Lung (tissue), 17 donors: ENCODE measurements at places on chromosomes 6 and 20.

GRCh38 chr6:116528780-116529179 lies 16.7 kb downstream of the TRAPPC3L start:
- DNase-seq: no peak

DNA sequence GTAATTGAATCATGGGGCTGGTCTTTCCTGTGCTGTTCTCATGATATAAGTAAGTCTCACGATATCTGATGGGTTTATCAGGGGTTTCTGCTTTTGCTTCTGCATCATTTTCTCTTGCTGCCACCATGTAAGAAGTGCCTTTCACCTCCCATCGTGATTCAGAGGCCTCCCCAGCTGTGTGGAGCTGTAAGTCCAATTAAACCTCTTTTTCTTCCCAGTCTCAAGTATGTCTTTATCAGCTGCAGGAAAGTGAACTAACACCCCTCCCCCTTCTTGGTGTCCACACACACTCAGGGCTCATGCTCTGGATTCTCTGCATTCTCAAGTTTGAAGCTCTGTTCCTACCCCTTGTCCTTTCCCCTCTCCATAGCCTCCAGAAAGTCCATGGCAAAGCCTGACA lies 107.1 kb downstream of the THBS2 start:
- no peak for DNase-seq

DNA sequence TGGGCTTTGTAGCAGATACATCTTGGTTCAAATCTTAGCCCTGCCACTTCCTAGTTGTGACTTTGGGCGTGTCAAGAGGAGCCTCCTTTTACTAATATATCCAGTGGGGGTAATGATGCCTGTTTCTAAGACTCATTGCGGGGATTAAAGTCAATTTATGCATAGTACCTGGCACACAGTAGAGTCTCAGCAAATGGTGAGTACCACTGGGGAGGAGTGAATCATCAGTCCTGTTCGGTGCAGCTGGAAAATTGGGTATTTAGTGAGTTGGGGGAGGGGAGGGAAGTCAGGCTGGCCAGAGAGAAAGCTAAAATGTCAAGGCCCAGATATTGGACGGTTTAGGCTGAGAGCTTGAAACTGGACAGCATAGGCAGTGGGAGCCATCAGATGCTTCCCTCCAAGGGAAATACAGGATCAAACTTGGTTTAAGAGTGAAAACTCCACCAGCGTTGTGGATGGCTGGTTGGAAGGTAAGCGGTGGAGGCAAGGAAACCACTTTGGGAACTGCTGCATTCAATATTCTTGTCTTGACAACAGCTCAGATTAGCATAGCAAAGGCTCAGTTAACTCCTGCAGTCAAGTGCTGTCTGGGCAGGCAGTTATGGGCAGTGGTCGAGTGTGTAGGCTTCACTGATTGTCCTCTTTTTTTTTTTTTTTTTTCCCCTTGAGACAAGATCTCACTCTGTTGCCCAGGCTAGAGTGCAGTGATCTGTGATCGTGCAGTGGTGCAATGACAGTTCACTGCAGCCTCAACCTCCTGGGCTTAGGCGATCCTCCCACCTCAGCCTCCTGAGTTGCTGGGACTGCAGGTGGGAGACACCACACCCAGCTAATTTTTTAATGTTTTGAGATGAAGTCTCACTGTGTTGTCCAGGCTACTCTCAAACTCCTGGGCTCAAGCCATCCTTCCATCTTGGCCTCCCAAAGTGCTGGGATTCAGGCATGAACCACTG lies 12.9 kb downstream of the PPP1R16B start:
- no peak for DNase-seq

DNA sequence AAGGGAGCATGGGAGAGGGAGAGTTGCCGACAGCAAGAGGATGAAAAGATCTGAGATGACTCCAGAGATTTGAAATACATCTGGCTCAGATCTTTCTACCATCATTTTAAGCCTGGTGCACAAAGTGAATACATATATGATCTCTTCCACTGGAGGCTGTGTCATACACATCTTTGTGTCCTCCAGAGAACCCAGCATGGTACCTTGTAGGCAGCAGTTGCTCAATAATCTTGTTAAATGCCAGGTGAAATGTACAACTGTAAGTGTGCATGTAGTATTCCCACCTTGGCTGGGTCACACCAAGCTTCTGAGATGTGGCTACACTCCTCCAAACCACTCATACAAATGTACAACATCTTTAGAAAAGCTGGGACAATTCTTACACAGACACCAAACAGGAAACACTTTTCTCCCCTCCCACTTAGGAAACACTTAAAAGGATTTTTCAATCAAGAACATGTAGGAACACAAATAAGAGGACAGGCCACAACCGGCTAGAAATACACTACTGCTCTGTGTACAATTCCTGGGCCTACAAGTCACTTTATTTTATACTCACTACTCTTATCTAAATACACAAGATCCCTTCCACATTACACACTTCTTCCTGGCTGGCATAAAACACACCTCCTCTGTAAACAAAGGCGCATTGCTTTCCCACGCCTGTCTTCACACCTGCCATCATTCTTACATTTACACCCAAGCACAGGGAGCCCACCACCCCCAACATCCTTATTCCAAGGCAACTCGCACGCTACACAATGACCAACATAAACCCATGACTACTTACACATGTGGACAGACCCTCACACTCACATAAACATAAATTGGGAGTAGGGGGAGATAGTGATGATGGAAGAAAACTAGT lies 3.8 kb upstream of the IER3 start:
- no peak for DNase-seq

DNA sequence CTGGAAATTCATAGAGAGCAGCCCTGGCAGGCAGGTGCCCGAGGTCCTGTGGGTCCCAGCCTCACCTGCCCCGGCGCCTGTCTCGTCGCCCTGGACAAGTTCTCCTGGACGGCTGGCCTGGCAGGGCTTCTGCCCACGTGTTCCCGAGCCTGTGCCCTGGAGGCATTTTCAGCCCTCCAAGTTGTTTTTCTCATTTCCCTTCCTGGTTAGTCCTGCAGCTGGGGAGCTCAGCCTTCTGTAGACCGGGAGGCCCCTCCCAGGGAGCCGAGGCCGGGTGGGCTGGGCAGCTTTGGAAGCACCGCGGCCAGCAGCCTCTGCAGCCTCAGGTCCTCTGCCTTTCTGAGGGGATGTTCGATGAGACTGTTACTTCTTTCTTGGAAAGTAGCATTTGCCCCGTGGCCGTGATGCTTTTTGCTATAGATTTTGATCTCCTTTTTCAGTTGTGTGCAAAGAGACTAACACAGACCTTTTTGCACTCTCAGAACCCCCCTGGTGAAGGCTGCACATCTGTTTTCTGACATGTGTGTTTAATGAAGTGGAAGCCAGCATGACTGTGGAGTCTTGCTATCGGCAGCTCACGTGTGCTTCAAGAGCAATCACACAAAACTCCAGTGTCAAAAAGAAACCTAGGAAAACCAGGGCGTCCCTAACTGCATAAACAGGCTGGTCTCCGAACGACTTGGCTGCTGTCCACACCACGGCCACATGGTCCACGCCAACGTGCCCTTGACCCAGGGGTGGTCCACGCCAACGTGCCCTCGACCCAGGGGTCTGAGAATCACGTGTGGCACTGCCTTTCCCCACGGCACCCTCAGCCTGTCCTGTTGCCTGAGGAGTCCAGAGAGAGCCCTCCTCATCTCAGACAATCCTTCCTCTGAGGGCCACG lies 207.5 kb downstream of the SMOC2 start:
- no peak for DNase-seq

GRCh38 chr6:111540681-111541025 lies 57.6 kb upstream of the REV3L start:
- no peak for DNase-seq

GRCh38 chr6:25954756-25955155 lies 7.8 kb upstream of the TRIM38 start:
- no peak for DNase-seq

- DNase-seq: no peak
These were observed 83.8 kb downstream of the FOXF2 start for GRCh38 chr6:1473166-1473565.

- no peak for DNase-seq
These were observed 23.6 kb downstream of the CSNK2A1 start for GRCh38 chr20:519999-520398.

GRCh38 chr6:45915780-45916468 lies 99.7 kb downstream of the CLIC5 start:
- DNase-seq: no peak

DNA sequence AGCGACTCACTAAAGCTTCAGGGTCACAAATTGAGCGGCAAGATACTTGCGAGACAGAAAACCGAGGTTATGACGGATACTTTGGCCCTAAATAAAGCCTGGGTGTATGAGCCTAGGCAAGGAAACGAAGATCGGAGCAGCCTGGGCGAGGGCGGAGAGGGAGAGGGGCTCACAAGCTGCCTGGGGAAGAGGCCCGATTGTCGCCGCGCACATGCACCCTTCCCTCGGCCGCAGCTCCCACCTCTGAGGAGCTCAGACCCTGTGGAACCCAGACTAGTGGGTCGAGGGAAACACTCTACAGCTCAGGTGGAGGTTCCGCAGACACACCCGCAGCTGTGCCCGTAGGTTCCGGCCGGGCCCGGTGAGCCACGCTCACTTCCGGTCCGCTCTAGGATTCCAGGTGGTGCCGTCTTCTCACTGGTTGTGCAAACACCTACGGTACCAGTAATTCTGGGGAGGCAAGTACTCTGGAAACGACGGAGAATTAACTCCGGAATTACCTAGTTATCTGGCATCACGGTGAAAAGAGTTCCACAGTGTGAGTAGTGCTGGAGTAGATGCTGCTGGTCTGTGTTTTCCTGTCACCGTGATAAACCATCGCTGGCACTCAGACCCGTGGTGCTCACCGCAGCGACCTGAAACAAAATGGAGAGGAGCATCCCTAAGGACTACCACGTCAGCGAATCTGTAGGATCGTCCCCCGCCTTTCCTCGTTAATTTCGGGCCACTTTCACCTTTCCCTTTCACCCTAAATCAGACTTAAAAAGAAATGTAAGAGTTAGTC lies 61.5 kb downstream of the GPX5 start:
- DNase-seq: peak; percentile 84

DNA sequence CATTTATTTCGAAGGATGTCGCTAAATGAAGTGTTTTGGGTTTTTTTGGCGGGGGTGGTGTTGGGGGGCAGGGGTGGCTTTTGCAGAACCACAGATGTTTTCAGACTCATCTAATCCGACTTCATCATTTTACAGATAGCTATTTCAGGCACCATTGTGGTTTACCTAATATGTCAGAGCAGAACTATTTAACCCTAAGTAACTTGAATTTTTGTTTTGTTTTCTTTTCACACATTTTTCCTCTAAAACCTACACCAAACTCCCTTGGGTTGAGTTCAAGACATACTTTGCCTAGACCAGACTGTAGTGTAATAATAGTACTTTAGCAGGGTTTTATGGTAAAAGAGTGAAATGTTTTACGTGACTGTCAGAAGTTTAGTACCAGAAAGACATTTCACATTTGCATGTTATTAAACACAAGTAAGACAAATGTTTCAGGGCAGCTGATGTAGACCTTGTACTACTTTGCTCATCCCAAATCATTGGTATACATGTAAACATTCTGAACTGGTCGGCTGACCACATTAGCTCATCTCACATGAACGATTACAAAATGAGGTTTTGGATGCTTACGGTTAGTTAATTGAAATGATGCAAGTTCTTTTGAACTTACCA lies 37.7 kb downstream of the MAP3K4 start:
- no peak for DNase-seq
